ENCODE measurements at places on chromosomes 16 and 17.

- DNase-seq = no peak
Measured at GRCh38 chr16:86389566-86390328, 120.6 kb upstream of the FOXF1 start.

DNA sequence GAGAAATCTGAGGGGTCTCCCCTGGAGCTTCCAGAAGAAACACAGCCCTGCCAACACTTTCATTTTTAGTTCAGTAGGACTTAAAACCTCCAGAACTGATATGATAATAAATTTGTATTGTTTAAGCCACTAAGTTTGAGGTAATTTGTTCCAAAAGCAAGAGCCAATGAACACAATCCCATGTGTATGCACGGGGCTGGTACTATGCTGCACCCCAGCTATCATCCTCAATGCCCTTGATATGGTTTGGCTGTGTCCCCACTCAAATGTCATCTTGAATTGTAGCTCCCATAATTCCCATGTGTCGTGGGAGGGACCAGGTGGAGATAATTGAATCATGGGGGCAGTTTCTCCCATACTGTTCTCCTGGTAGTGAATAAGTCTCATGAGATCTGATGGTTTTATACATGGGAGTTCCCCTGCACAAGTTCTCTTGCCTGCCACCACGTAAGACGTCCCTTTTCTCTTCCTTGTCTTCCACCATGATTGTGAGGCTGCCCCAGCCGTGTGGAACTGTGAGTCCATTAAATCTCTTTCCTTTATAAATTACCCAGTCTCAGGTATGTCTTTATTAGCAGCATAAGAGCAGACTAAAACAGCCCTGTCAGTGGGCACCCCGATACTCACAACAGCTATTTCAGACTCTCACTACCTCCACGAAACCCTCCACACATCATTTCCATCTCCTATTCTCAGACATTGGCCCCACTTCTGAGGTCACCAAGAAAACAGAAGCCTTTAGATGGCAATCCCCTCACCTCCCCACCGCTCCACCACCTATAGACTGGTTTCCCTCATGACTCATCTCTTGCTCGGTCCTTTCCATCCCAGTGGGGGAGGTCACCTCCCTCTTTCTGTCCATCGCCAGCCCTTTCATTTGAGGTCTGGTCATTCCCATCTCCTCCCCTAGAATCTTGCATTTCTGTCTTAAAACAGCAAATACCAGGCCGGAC is 8.9 kb upstream of the CACNG1 start:
- DNase-seq = no peak

- no peak for DNase-seq
Measured at GRCh38 chr17:17749025-17749772, 67.9 kb downstream of the RAI1 start.

- no peak for DNase-seq
Measured at GRCh38 chr17:29177541-29177870, 2.7 kb downstream of the MYO18A start.

DNA sequence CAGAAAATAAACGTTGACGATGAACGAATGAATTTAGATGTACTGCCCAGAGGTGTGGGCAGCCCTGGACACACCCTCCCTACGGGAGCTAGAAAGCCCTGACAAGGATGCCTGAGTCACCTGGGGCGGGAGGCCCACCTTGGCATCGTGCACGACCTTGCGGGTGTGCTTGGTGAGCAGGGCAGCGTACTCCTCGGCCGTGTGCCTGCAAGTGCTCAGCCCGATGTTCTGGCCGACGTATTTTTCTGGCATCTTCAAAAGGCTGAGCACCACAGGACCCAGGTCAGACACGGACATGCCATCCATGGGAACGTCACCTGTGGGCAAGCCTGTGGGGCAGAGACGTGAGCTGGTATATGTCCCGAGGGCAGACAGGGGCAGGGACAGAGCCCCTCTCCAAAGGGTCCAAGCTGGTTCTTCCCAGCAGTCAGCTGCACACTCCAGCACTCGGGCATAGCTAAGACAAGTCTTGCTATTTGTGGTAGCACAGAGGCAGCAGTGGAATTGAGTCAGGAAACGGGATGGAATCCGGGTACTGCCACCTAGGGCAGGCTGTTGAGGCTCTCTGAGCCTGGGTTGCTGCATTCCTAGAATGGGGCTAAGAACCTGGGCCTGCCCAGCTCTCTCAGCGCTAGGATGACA is 10.8 kb downstream of the NMRAL1 start:
- no peak for DNase-seq

GRCh38 chr17:27631897-27632725 is 1.1 kb downstream of the LGALS9 start:
- DNase-seq = no peak

All from activated naive CD8-positive, alpha-beta T cell treated with anti-CD3 and anti-CD28 coated beads, Interleukin-2, amount 10 ng/mL, durations not matched to agents 7 days and 5 days (primary cell).